Naive thymus-derived CD4-positive, alpha-beta T cell (primary cell): ENCODE measurements at places on chromosomes 7 and 10. TPM values are rescaled to one million over a fixed set of nuclear protein-coding genes. Genes with fewer than 3 reads are reported as not detected.

DNA sequence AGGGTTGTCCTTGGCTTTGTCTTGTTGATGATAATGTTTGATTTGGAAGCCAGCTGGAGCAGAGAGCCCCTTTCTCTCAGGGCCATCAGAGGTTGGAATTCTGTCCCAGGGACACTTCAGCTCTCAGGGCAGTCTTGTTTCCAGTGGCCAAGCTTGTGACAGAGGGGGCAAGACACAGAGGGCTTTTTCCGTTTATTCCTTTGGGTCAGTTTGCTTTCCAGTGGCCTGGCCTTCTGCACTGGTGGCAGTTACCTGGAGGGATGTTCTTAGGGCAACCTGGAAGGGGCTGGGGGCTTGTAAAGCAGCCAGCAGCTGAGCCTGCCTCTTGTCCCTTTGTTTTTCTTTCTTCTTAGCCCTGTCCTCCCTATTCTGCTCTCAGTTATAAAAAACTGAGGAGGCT, 62.7 kb downstream of the MTURN start:
- no peak for DNase-seq

- no peak for DNase-seq
Observed at GRCh38 chr7:118000480-118001202, 127.4 kb upstream of the CTTNBP2 start.

DNA sequence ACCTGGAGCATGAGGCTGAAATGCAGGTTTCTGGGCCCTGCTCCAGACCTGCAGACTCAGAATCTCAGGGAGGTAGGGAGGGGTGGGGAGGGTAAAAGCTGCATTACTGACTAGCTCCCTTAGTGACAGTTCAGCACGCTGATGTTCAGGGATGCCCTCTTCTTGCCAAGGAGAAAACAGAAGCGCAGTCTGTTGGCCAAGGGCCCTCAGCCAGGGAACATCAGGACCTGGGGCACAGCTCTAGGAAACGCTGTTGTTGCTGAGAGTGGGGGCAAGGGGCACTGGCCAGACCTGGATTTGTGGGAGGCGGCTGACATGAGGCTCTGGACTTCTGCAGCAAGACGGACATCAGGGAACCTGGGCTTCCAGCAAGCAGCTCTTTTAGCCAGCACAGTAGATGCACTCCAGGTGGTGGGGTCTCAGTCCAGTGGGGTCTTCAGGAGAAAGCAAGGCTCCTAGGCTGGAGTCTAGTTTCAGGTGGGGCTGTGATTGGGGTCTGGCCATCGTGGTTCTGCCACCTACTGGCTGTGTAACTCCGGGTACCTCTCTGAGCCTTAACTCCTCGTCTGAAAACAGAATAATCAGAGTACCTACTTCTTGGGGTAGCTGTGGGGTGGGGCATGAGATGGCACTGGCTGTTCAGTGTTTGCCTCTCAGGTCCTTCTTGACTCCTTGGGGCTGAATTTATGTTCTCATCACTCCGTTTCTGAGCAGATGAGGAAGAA, 72.9 kb upstream of the PRLHR start:
- no peak for DNase-seq

DNA sequence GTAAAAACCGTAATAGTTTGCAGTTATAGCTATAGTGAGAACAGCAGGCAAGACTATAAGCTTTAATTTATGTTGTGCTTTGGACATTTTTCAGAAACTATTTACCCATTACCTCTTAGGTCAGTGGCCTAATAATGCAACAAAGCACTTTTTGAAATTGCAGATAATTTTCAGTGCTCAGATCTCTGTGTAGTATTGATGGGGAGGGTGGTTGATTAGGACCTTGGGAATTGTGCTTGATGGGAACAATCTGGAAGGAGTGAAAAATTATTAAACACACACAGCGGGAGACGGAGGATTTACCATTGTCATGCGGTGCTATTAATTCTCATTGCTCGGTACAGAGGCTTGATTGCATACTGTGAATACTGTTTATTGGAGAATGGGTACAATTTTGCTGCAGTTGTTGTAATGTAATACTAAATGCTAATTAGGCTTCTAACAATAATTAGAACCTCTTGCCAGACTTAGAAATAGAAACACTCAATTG, 304.8 kb downstream of the LRMDA start:
- no peak for DNase-seq

DNA sequence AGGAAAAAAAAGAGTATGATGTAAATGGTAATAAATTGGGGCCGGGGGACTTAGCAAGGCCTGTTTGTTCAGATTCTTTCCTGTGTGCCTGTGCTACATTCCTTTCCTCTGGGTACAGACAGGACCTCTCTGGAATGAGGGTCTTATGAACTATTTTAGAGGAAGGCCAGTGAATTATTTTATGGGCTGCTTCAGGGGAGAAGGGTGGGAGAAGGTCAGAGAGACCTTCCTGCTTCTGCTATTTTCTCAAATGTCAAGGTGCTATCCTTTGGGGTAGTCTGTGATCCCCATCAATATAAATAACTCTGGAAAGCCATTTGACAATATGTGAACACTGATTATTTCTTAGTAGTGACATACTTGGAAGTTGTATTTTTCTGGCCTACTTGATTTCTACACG, 426.5 kb downstream of the SH2D4B start:
- no peak for DNase-seq

DNA sequence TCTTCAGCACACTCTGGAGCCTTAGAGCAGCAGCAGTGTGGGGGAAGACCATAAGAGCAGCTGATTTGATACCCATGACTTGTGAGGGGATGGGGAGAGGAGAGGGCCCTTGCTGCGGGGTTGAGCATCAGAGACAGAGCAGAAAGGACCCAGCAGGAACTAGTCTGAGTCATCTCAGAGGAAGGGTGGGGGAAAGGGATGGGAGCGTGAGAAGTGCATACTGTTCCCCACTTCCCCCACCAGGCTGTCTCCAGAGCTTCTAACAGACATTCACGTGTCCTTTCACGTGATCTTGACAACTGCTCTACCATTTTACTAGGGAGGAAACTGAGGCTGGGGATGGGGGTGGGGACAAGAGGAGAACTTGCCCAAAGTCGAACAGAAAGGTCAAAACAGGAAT, 38.7 kb downstream of the FAM241B start:
- no peak for DNase-seq

DNA sequence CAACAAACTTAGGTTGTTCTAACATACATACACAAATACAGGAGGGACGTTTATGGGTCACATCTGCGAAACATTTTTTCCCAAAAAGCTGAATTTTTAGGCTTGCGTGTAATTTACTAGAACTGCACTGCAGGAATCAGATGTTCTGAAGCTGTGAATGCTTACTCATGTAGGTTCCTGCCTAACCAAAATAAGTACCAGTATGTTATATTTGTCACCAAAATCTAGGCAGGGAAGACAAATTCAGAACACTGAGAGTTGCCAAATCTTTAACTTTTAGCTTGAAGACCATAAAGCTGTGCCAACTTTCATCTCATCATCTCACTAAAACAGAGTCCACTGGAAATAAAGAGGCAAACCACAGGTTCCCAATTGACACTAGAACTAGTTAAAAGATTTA, 5.7 kb downstream of the UBE2H start:
- no peak for DNase-seq

DNA sequence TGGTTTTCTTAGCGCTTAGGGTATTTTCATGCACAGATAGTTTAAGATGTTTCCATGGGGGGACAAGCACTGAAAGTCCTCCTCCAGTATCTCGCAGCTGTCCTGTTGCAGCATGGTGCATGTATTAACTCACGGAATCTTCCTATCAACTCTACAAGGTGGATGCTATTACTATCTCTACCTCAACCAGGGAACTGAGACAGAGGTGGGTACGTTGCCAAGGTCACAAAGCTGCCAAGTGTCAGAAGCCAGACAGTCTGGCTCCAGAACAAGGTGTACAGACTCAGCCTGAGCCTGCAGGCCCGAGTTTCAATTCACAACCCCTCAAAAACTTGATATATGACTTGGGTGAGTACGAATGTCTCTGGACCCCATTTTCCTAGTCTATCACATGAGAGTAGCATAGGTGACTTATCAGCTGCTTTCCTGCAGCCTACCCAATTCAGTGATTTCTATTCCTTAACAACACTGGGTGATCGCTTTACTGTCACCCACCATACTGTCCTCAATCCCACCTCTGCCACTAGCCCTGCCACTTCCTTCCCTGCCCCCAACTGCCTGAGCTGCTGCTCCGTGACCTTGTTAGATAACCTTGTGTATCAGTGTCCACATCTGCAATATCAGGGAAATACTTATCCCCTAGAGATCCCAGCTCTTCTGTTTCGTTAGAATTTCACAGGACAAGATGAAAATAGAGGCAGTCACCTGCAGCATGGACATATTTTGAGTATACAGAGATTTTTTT, 92.1 kb downstream of the ABCC2 start:
- DNase-seq = no peak

DNA sequence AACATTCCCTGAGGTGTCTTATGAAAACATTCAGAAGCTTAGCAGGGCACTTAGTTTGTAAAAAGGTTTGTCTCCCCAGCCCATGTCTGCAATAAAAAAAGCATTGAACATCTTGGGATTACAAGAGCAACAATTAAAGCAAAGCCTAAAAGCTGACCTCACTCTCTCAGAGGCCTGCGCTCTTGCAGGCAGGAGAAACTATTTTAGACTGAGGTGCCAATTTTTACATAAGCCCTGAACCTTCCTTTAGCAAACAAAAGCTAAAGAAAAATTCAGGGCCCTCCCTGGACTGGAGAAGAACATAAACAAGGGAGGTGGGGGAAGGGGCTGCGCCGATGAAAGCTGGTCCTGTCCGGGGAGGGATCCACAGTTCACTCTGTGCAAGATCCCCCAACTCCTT, 312.7 kb upstream of the RNF32 start:
- DNase-seq = no peak

GRCh38 chr7:31236868-31237267, 103.7 kb downstream of the NEUROD6 start:
- DNase-seq = no peak

GRCh38 chr7:112497481-112497880, 16.7 kb downstream of the LSMEM1 start:
- DNase-seq = no peak

DNA sequence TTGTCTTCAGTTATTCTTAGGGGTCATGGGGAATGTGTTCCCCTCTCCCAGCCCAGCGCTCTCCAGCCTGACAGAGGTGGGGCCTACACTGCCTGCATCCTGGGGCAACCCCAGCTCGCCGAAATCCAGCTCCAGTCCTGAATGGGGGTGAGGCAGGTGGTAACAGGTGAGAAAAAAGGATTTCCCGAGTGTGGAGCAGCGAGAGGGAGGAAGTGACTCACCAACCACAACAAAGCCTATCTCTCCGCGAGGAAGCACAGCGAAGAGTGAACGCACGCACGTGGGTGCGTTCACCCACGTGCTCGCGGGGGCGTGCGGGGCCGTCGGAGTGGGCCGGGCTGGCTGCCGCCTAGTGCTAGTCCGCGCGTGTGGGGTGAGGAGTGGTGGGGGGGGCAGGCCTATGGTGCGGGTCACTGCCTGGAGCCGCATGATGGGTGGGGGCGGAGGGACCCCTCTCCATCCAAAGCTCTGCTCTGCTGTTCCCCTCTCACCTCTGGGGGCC, 855 bp upstream of the PALD1 start:
- peak; percentile 39 for DNase-seq

DNA sequence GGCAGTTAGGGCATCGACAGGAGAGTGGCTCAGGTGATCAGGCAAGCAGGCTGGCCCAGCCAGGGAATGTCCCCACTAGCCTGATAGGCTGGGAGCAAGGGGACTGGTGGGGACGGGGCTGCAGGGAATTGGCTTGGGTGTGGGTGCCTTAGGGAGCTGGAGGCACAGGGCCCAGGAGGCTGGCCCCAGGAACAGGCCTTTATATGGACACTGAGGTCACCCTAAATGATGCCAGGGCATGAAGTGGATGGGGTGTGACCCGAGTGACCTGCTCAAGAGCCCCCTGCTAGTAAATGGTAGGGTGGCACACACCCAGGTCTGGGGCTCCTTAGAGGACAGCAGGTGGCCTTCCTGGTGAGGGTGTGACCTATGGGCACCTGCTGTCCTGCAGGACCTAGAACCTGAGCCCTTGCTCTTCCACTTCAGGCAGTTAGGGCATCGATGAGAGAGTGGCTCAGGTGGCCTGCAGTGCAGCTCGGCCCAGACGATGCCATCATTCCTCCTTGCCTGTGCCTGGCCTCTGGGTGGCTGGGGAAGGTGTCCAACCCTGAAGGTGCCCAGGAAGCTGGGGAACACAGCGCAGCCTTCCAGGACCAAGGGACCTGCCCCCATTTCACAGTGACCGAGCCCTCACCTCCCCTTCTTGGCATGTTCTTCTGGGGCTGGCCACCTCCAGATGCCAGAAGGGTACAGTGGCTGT, 51.7 kb upstream of the LEP start:
- DNase-seq = no peak

GRCh38 chr7:22185559-22185958, 171.4 kb downstream of the RAPGEF5 start:
- no peak for DNase-seq

DNA sequence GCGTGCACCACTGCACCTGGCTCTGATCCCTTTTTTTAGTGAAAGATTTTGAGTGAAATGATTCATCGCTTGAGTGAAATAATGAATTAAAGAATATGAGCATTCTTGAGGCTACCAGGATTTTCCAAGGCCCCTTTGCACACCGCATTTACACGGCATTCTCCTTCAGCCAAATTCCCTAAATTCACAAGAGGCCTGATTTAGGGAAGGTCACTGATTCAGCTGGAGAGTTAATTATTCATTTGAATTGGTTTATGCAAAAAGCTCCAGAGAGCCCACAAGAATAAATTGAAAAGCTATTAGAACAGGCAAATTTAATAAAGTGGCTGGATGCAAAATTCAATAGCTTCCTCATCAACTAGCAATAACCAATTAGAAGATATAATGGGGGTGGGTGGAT, 46.5 kb downstream of the LEP start:
- DNase-seq = no peak

DNA sequence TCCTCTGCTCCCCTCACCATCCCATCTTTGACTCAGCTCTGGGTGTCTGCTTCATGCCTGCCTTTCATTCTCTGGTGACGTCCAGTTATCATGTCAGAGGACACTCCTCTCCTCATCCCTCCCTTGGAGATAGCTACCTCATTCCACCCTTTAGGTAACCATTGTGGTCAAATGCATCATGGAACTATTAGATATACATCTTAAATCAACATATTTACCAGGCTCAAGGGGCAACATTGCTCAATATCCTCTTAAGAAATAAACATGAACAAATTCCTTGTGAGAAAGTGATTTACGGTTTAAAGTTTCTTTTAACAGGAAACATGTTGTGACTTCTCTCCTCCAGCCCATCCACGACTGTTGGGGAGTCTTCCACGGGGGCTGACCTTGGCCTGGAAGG, 511.6 kb upstream of the IGFBP3 start:
- no peak for DNase-seq

NKX1-2 gene
- total RNA-seq = not detected

RELN gene
- total RNA-seq = not detected

CFAP69 gene
- total RNA-seq = 0.30 TPM

TMEM273 gene
- total RNA-seq = 1.1 TPM

NFE2L3 gene
- total RNA-seq = 4.5 TPM
